Muscle of arm (tissue), 14 donors: ENCODE measurements at places on chromosomes 12 and 14.

DNA sequence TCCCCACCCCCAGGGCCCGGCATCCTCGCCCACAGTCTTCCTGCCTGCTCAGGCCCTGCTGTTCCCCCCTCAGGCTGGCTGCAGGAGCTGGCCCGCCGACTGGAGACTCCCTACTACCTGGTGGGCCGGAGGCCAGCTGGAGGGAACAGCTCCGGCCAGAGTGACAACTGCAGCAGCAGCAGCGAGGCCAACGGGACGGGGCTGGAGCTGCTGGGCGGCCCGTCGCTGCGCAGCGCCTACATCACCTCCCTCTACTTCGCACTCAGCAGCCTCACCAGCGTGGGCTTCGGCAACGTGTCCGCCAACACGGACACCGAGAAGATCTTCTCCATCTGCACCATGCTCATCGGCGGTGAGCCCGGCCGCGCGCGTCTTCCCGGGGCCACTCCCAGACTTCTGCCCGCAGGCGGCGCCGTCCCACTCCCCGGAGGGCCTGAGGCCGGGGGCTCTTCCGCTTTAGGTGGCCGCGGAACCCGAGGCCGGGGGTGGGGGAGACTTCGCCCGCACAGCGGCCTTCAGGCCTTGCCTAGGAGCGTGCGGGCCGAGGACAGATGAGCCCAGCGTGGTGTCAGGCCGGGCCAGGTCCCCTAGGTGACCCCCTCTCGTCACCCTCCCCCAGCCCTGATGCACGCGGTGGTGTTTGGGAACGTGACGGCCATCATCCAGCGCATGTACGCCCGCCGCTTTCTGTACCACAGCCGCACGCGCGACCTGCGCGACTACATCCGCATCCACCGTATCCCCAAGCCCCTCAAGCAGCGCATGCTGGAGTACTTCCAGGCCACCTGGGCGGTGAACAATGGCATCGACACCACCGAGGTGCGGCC, 10.2 kb downstream of the KCNH3 start:
- peak; percentile 39 for DNase-seq

DNA sequence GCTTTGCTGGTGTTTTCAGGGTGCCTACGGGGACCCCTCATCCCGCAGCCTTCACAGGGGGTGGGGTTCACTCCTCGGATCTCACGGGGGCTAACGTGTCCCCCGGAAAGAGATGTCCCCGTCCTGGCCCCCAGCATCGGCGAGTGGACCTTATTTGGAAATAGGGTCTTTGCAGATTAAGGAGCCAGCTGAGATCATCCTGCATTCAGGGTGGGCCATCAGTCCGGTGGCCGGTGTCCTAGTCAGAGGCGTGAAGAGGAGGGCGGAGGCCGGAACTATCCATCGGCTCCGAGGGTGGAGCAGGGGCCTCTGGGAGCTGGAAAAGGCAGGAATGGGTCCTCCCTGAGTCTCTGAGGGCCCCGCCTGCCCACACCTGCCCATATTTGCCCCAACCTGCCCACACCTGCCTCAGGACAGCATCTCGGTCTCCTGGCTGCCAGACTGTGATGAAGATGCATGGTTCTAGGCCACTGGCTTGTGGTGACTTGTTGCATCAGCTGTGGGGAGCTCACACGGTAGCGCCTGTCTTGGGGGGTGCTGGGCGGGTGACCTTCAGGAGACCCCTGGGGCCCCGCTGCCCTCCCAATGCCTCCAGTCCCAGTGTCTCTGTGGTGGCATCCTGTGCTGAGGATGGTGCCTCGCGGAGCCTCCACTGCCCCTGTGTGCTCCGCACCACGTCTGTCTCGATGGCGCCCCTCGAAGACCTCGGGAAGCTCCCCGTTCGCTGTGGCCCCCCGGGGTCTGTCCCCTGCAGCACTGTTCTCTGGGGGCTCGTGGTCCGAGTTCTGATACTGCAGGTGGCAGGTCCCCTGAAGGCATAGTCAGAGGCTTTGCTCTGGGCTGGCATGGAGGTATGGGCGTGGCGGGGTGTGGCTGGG, 14.7 kb downstream of the NOC4L start:
- DNase-seq, result no peak

- no peak for DNase-seq
Observed at GRCh38 chr14:36508418-36509068, 11.5 kb downstream of the NKX2-1 start.

DNA sequence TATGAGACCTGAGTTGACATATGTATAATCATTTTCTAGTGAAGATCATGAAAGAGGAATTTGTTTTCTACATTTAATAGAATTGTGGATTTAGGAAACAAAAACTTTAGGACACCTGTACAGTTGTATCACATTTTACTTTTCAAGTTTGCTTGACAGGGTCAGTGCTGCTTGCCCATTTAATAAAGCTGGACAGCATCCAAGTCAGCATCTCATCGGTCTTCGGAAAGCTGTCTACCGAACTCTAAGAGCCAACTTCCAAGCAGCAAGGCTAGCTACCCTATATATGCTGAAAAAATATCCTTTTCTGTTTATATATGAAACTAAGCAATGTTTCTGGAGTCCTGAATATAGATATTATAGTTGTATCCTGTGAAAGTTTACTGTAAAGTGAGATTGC, 52.3 kb downstream of the VEZT start:
- no peak for DNase-seq

GRCh38 chr14:103568952-103569351, 6.2 kb downstream of the COA8 start:
- no peak for DNase-seq

GRCh38 chr12:58532855-58533608, 387.3 kb downstream of the LRIG3 start:
- no peak for DNase-seq

- peak; percentile 35 for DNase-seq
Observed at GRCh38 chr12:80551897-80552296, 107.9 kb downstream of the PTPRQ start.

DNA sequence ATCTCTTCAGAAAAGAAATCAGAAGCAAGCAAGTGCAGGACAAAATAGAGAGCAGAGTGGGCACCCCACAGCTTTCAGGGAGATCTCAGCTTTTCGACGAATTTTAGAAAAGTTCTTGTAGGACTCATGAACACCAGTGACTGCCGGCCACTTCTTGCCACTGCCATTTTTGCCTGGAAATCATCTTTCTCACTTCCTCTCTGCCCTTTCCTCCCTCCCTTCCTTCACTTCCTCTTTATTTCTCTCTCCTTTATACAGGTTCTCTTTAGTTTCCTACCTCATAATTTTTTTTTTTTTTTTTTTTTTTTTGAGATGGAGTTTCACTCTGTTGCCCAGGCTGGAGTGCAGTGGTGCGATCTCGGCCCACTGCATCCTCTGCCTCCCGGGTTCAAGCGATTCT, 185.6 kb downstream of the APAF1 start:
- no peak for DNase-seq

DNA sequence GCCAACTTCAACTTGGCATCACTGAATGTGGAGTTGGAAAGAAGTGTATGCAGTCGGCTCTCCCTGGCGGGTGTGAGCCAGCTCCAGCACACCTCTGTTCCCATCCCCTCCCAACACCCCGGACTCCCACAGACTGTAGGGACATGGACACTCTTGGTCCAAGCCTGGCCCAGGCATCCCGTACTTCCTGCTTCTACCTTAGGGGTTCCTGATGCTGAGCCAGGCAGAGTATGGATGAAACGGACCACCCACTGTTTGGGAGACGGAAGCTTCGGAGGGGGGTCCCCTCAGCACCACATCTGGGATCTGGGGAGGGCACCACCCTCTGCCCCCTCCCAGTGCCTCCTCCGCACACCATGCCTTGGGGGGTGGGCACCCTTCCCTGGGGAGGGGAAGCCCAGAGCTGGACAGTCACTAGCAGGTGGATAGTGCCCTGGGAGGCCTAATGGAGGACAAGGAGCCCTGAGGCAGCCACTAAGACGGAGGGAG, 62.0 kb downstream of the LGMN start:
- no peak for DNase-seq

DNA sequence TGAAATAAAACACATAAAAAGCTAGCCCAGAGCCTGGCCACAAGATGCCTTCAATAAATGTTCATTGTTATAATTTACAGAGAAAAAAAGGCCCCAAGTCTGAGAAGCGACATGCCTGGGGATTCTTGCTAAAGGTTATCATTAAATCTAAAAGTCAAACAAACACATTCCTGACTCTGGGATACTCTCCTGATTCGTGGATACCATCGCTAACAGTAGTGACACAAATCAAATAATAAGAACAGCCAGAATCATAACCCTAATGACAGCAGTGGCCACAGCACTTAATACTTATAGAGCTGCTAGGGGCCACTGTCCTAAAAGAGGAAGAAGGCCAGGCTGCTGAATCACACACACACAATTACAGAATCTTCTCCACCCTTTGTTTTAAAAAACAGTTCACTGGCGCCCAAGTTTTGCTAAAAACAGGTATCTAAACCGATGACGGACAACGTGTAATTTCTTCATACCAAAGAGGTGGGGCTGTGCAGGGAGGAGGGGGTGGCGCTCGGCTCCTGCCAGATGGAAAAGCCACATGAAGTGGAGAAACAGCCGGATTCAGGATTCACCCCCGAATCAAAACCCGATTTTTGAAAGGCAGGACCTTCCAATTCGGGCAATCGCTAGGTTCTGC, 1.2 kb downstream of the CLIP1 start:
- DNase-seq, result peak; percentile 49

GRCh38 chr14:83614956-83615355, 1915.0 kb upstream of the FLRT2 start:
- DNase-seq, result no peak

DNA sequence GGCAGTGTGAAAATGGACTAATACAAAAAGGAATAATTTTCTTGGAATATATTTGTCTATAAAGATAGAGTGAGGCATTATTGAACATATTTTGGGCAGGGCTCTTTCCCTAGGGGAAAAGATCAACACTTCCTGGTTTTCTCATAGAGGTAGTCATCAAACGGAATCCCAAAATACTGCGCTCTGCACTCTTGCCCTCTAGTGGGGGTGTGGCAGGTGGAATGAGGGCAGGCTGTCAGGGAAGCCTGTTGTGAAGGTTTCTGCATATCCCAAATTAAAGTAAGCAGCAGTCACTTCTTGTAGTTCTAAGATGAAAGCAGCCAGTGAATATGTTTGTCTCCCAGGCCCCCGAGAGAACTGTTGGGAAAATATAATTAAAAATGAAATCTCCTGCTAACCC, 666.8 kb upstream of the TMEM132C start:
- no peak for DNase-seq

- DNase-seq, result no peak
Observed at GRCh38 chr12:25896981-25897380, 61.5 kb upstream of the RASSF8 start.

DNA sequence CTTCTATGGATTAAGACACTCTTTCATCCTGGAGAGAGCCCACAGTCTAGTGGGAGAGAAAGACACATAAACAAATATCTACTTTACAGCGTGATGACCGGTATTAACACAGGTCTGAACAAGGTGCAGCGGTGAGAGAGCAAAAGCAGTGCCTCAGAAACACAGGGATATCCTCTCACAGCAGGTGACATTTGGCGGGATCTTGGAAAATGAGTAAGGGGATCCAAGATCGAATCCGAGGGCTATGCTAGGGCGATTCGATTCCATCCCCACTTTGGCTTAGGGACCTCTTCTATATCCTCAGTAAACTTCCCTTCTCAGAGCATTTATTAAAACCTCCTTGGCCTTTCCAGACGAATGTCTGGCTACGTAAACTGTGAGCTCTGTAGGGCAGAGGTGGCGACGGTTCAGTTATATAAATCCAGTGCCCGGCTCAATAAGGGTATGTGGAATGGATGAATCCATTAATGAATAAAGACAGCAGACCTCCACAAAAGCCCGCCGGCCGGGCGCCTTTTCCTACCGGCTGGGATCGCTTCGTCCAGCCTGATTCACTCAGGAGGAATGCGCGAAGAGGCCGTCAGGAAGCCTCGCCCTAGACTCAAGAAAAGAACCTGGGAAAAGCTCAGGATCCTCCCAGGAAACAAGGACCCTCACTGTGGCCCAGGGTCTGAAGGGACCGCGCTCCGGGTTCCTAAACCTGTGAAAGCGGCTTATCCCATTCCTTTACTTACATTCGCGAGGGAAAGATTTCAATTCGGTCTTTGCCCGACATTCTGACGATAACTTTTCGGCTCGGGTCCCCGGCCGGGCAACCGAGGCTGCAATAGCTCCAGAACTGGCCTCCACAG, 455 bp downstream of the ATP6V1D start:
- peak; percentile 4 for DNase-seq

GRCh38 chr12:100708591-100708990, 86.0 kb upstream of the ANO4 start:
- no peak for DNase-seq

- no peak for DNase-seq
Observed at GRCh38 chr12:31887109-31887811, 72.0 kb upstream of the RESF1 start.

GRCh38 chr14:105974902-105975301, 448.5 kb downstream of the TMEM121 start:
- no peak for DNase-seq

DNA sequence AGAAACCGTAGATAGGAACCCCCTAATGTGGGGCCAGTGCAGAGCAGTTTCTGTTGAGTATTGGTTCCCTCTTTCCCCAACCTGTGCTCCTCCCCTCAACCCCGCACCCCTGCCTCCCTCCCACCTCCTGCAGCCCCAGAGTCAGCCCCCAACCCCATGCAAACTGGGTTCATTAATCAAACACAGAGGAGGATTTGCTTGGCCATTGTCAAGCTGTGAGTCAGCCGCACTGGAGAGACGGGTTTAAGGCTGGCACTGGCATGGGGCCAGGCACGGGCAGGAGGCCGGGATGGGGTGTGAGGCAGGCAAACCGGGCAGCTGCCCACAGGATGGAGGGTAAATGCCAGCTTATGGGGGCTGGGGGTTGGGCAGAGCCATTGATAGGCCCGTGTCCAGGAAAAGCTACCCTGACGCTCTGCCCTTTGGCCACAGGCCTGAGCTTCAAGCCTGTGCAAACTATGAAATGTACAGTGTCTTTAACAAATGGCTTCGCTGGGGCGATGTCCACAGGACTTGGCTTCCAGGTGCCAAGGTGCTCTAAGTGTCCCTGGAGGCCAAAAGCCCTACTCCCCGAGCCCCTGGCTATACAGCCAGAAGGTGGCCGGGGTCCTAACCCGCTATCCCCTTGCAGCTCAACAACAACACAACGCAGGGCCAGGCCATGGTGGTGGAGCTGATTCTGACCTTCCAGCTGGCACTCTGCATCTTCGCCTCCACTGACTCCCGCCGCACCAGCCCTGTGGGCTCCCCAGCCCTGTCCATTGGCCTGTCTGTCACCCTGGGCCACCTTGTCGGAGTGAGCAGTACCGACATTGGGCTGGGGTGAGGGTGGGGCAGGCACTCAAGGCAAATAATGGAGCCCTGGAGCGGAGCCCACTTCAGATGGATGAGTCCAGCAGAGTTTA, 1.4 kb downstream of the AQP5 start:
- no peak for DNase-seq

GRCh38 chr12:94832780-94833681, 170.5 kb downstream of the NDUFA12 start:
- peak; percentile 14 for DNase-seq

- DNase-seq, result no peak
Observed at GRCh38 chr14:59816941-59817340, 53.6 kb downstream of the RTN1 start.

- DNase-seq, result no peak
Observed at GRCh38 chr14:59274991-59275391, 86.5 kb downstream of the DAAM1 start.

GRCh38 chr14:57171903-57172302, 96.8 kb downstream of the EXOC5 start:
- DNase-seq, result no peak
